ENCODE measurements at places on chromosomes 1 and 21.

GRCh38 chr1:205382561-205382960 lies 25.8 kb upstream of the KLHDC8A start:
- DNase-seq = no peak

DNA sequence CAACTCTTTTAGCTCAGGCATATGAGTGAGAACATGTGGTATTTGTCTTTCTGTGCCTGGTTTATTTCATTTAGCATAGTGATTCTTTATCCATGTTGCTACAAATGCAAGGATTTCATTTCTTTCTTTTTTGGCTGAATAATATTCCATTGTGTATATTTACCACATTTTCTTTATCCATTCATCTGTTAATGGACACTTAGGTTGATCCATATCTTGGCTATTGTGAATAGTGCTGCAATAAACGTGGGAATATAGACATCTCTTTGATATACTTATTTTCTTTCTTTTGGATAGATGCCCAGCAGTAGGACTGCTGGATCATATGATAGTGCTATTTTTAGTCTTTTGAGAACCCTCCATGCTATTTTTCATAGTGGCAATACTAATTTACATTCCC lies 30.8 kb downstream of the ASB17 start:
- no peak for DNase-seq

GRCh38 chr1:212291505-212292134 lies 6.4 kb downstream of the PPP2R5A start:
- no peak for DNase-seq

DNA sequence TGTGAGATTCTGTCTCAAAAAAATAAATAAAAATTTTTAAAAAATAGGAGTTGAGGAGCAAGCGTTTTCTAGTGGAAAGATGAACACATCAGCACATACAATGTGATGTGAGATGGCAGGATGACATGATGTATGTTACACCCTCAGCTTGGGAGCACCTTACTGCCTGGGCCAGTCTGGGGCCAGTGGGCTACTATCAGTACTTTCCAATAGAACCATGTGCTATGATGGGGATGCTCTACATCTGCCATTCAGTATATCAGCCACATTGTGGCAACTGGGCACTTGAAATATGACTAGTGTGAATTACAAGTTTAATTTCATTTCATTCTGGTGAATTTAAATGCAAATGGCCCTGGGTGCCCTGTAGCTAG lies 156.0 kb downstream of the PGBD5 start:
- DNase-seq = no peak

GRCh38 chr1:19511116-19511515 lies 25.8 kb upstream of the CAPZB start:
- DNase-seq = no peak

All from epithelial cell of prostate (primary cell).